T-helper 17 cell (primary cell): ENCODE measurements at places on chromosomes 3 and 15.

DNA sequence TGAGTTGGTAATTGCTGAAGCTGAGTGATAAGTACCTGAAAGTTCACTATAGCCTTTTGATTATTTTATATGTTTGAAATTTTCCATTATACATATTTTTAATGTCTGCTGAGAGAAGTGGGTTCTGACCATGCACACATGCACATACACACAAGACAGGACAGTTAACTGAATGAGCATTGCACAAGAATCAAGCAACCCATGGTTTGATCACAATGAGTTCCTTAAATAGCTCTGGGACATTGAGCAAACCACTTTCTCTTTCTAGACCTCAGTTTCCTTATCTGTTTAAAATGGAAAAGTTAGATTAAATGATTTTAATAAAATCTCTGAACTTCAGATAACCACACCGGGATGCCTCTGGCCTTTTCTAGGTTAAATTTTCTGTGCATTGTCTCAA lies 26.7 kb downstream of the SNTN start:
- no peak for DNase-seq

GRCh38 chr3:185746470-185746869 lies 78.4 kb downstream of the IGF2BP2 start:
- no peak for DNase-seq

- no peak for DNase-seq
These were observed 159.8 kb downstream of the ADAMTSL3 start for GRCh38 chr15:83813682-83814081.

- DNase-seq: no peak
These were observed 112.7 kb downstream of the SYNPR start for GRCh38 chr3:63390710-63391230.

GRCh38 chr3:191094057-191094845 lies 104.8 kb upstream of the OSTN start:
- DNase-seq: no peak

DNA sequence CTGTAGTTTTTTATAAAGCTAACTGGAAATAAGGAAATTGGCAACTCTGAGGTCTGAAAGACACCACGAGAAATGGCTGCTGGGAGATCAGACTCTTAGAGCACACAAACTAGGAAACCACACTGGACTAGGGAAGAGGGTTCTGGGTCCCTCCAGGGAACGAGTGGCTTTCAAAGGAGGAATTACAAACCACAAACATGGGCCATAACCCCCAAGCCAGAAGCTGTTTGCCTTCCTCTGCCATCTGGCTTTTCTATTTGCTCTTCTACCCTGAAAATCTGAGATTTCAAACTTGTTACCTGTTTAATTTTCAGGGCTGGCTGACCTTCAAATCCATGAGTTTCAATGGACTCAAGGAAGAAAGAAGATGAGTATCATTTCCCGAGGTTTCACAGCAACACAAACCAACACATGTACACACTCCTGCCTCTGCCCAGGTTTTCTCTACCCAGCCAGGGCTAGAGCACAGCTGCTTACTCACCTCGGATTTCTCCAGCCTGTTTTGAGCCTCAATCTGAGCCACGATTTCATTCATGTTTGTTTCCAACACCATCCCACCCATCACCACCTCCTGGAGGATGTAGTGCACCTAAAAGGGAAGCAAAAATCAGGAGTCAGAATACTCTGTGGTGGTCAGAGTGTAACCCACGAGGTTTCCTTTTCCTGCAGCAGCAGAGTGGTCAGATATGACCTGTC lies 22.6 kb upstream of the ANPEP start:
- no peak for DNase-seq

GRCh38 chr15:70932397-70932796 lies 39.8 kb downstream of the LRRC49 start:
- DNase-seq: no peak

DNA sequence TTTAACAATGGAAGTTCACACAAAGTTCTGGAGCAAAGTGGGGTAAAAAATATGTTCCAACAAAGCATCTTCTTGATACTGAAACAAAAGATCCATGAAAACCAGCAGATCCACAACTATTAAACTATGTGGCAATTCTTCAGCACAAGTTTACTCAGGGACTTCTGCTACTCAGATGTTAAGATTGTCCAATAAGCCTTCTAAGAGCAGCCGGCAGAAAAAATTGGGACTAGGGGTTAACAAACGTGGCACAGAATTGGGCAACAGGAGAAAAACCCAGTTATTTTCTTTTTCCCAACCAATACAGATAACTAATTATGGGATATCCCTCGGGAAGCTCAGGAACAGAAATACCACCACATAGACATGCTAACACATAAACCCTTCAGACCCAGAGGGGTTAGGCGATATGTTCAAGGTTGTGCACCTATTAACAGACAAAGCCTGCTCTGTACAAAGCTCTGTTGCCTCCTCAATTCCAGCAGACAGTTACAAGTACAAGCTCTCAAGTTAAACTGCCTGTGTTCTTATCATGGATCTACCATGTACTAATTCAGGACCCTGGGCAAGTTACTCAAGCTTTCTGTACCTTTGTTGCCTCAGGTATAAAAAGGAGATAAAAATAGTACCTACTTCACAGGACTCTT lies 6.8 kb downstream of the SSR3 start:
- no peak for DNase-seq

GRCh38 chr3:123432832-123433523 lies 15.9 kb downstream of the ADCY5 start:
- DNase-seq: no peak

- DNase-seq: no peak
These were observed 80.3 kb downstream of the SMAD3 start for GRCh38 chr15:67145710-67146109.

DNA sequence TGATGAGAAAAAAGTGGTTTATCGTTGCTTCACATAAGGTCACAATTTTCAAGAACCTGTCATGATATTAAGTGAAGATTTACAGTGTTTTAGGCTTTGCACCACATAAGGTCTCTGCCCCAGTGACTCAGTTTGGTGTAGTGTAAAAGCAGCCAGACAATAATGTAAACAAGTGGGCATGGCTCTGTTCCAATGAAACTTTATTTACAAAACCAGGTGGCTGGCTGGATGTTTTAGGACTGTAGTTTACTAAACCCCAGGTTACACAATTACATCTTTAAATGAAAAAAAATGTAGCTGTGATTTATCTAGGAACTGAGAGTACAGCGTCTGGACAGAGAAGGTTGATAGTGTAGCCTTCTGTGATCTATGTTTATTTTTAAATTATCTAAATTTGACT lies 9.7 kb upstream of the FBXL22 start:
- DNase-seq: no peak

GRCh38 chr3:52286777-52287110 lies 884 bp upstream of the GLYCTK start:
- DNase-seq: no peak

- no peak for DNase-seq
These were observed 55.4 kb downstream of the B3GALNT1 start for GRCh38 chr3:161049683-161050248.

GRCh38 chr3:135325726-135326235 lies 530.7 kb downstream of the EPHB1 start:
- no peak for DNase-seq

DNA sequence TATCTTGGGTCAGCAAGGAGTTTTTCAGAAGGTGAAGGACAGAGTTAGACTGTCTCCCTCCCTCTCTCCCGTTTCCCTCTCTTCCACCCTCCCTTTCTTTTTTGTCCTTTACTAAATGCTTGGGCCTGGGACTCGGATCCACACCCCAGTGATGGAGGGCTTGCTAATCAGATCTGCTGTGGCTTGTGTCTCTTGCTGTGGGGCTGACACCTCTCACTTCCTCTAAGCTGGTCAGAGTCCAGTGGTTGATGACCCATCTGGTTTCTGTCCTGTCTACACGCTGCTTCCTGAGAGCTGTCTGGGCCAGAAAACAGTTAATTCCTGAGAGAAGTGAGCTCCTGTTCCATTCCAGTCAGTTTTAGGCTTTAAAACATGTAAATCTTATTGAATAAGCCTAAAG lies 849 bp downstream of the TRAK1 start:
- DNase-seq: no peak

DNA sequence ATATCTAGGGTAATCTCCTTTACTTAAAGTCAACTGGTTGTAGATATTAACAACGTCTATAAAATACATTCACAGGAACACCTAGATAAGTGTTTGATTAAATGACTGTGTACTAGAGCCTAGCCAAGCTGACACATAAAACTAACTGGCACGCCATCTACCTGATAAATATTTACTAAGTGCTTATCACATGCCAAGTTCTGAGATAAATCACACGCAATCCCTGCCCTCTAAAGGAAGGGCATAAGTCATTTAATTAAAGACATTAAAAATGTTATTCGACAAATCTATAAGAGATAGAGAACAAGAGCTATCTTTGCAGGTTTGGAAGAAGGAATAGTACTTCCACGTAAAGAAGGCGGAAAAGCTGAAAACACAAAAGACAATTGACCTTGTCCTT lies 11.1 kb upstream of the MB21D2 start:
- no peak for DNase-seq

DNA sequence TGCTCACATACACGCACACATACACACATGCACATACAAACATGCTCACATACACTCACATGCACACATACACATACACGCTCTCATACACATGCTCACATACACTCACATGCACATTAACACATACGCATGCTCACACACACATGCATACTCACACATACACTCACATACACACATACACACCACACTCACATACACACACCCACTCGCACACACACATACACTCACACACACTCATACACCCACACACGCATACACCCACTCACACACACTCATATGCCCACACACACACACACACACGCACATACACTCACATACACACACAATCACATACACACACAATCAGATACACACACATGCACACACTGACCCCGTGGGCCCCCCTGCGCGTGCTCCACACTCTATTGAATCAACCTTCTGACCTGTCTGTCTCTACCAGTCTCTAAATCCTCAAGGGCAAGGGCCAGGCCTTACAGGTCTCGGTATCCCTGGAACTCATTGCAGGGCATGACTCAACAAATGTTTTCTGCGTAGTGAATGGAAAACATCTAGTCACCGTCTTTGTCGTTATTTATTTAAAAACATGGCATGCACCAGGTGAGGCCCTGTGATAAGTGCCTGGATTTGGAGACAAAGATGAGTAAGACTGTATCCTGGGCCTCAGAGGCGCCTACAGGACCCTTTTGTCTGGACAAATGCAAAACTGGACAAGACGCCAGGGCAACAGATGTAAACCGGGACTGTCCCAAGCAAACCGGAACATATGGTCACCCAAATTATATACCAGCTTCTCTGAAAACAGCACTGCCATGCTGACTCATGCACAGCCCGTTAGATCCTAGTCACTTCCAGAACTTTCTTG lies 41.8 kb downstream of the GRK7 start:
- DNase-seq: no peak

DNA sequence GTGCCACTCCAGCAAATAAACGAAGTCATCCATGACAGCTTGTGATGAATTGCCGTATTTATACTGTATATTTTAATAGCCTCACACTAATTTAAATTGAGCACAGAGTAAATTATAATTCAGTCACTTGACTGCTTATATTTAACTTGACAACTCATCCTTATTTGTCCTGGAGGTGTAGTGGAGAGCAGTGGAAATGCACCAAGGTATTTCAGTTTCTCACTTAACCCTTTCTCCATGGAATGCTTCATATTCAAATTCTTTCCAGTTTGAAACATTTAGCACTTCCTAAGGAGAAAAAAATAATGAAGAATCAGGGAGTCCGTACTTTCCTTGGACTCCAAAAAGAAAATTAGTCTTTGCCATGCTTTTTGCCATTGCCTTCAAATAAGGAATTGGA lies 99.0 kb downstream of the MAP2K5 start:
- DNase-seq: no peak

GRCh38 chr3:114418107-114418506 lies 124.3 kb downstream of the TIGIT start:
- DNase-seq: no peak

DNA sequence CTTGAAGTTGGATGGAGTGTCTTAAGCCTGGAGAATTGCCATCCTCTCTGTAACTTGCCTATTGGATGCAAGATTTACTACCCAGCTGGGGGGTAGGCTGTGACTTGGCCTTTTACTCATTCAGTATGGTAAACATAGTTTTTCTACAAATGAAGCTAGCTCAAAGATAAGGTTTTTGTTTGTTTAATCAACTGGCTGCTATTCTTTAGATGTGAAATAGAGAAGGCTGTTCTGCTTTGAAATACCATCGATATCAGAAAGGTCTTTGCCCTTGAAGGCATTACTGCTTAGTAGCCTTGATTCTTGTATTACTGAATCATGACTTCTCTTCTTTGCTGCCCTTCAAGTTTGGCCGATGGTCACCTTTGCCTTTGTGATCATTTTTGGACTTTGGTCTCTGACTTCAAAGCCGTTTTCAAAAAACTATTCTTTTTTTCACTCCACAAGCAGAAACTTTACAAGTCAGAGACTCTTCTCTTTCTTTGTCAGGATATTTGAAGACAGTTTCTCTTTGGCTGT lies 83.1 kb downstream of the GAP43 start:
- DNase-seq: no peak

DNA sequence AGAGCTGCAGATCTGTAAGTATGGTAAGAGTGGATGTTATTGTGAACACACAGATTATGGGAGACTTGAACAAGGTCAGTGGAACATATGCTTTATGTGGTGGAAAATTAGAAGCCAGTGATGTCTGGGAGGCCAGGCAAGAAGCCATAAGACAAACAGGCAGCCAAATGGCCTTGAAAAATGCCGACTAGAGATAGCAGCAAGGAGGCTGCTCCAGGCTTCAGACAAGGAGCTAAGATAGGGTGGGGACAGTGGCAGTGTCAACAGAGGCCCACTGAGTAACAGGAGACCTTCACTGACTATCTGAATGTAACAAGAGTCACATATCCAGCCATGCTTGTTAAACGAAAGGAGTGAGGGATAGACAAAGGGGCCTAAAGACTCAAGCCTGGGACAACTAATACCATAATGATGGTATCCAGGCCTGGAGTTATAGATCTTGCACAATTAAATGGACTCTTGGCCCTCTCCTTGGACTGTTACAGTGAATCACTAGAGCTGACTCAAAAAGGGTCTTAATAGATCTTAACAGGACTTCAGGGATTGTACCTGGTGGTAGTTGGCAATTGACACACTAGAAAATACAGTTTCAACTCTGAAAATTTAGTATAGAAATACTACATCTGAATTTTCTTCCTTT lies 50.6 kb downstream of the CFAP20DC start:
- DNase-seq: no peak

GRCh38 chr15:91225741-91226140 lies 125.7 kb downstream of the SV2B start:
- no peak for DNase-seq

- no peak for DNase-seq
These were observed 27.4 kb downstream of the CFAP100 start for GRCh38 chr3:126422121-126422520.

DNA sequence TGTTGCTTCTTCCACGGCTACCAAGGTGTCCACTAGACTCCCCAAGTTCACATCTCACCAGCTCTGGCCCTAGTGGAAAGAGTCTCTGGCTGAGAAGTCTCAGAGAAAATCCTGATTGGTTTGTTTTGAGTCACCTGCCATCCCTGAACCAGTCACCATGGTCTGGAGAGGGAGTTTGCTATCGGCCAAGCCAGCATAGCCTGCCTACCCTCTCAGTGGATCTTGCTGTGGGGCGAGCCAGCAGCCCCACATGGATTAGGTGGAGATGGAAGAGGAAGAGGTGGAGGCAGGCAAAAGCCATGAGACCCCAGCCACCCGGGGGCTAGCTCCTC lies 48.1 kb upstream of the FLNB start:
- no peak for DNase-seq
